Fibroblast of skin of right quadriceps (primary cell): ENCODE measurements at places on chromosomes 6 and 20.

GRCh38 chr20:62376112-62377063 is 9.3 kb upstream of the LAMA5 start:
- DNase-seq = peak; percentile 57

GRCh38 chr6:154474648-154475428 is 35.6 kb downstream of the CNKSR3 start:
- peak; percentile 68 for DNase-seq

GRCh38 chr20:40749985-40750506 is 61.0 kb upstream of the MAFB start:
- no peak for DNase-seq

DNA sequence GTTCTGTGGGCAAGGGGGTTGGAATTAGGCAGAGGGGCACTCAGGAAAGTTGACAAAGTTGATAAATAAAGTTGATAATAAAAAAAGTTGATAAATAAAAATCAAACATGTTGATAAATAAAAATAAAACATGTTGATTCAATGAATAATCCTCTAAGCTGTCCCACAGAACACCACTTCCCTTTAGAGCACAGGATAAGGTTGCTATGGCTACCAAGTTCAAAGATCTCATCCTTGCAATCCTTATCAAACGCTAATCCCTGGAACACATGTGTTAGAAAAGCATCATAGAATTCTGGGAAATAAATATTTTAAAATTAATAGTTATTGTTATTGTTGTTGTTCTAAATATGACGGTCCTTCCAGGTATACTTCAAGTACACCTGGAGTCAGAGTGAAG is 33.9 kb downstream of the MBOAT1 start:
- no peak for DNase-seq

DNA sequence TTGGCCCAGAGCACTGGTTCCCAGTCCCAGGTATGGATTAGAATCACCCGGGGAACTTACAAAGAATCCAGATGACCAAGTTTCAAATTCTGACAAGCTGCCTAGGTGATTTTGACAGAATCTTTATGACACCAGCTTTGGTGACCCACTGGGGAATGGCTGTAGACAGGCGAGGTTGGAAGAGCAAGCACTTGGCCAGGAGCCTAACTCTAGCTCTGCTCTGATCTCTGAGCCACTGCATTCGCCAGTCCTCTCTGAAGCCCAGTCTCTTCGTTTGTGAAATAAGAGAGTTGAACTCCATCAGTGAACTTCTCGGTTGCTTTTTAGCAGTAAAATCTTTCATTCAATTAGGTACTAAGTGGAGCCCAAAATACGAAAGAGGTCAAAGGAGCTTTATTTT is 161.2 kb downstream of the VEGFA start:
- no peak for DNase-seq

- DNase-seq = peak; percentile 78
Observed at GRCh38 chr6:101080597-101080996, 199.5 kb upstream of the ASCC3 start.

DNA sequence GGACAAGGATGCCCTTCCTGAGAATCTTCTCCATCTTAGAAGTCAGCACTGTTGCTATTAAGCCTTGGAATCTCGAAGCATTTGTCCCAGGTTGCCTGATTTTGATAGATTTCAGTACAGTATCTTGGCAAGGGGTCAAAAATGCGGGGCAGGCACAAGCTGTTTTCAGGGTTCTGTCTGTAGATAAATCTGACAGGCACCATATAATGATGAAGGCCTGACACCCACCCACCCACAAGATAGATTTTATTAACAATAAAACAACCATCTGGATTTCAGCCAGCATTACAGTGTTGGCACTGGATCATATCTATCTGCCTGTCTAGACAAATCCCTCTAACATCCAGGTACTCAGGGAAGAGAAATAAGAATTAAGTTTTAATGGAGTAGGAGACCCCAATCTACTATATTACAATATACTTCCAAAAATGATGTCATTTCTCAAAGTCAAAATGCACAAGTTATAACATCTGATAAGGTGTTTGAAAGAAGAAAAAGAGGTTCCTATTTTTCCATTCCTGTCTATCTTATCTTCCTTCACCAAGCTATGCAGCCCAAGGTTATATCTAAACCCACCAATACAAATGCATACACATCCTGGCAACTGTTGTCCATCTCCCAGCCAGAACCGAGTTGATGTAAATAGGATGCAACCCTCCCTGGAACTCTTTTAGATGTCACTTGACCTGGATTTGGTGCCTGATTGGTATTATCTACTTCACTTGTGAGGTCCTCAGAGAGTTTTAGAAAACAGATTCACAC is 10.7 kb downstream of the NEDD9 start:
- DNase-seq = no peak
